GM10248 (cell line): ENCODE measurements at places on chromosomes 6 and 20.

GRCh38 chr20:16400234-16400633 is 173.0 kb downstream of the KIF16B start:
- DNase-seq, result no peak

- DNase-seq, result no peak
These were observed 3.3 kb upstream of the PACSIN1 start for GRCh38 chr6:34462551-34462971.

- DNase-seq, result no peak
These were observed 70.0 kb downstream of the FOXC1 start for GRCh38 chr6:1679688-1680068.

GRCh38 chr20:835608-836045 is 2.1 kb downstream of the FAM110A start:
- no peak for DNase-seq

GRCh38 chr6:126156973-126157372 is 170.6 kb downstream of the TRMT11 start:
- DNase-seq, result peak; percentile 15

- DNase-seq, result peak; percentile 45
These were observed 67.0 kb upstream of the SMIM29 start for GRCh38 chr6:34315780-34316179.

DNA sequence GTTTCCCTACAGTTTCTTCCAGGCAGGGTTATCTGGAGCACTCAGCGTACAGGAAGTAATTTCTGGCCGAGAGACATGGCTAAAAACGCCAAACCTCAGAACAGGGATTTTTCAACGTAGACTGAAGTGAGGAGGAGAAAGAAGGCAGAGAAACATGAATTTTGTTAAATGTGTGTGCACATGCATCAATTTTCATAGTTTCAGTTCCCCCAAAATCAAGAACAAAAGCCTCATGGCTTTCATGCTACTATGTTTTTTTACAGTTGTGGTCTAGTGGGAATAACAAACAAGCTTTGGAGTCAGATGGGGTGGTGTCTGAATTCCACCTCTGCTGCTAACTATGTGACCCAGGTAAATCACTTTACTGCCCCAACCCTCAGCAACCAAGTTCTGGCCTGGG is 4.9 kb downstream of the TOMM34 start:
- no peak for DNase-seq
